ENCODE measurements at places on chromosomes 6 and 20.

DNA sequence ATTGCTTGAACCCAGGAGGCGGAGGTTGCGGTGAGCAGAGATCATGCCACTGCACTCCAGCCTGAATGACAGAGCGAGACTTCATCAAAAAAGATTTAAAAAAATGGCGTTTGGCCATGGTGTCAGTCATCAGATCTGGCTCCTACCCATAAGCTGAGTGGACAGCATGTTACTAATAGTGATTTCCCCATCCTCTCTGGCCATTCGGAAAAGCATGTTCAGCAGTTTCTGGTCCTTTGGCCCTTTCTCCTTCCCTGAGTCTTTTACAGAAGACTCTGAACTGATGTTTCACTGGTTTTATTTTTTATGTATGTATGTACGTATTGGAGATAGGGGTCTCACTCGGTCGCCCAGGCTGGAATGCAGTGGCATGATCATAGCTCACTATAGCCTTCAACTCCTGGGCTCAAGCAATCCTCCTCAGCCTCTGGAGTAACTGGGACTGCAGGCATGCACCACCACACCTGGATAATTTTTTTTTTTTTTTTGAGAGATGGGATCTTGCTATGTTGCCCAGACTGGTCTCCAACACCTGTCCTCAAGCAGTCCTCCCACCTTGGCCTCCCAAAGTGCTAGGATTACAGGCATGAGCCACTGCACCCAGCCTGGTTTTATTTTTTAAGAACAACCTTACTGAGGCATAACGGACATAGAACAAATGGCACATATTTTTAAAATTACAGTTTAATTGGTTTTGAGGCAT lies 84.2 kb upstream of the CNKSR3 start:
- no peak for DNase-seq

DNA sequence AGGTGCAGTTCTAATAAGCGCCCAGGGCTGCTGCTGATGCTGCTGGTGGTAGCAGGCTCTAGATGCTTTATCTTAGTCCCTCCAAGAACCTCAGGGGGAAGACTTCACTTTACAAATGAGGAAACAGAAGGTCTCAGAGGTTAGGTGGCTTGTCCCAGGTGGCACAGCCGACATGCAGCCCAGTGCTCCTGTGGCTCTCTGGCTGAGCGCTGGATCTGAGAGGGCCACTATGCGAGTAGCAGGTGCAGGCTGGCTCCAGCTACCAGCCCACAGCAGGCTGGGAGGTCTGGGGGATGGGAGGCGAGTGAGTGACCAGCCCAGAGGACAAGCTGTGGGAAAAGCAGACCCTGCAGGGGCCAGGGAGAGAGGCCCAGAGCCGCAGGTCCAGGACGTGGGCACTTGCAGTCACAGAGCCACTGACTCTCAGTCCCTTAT lies 90.9 kb downstream of the PRND start:
- peak; percentile 53 for DNase-seq

DNA sequence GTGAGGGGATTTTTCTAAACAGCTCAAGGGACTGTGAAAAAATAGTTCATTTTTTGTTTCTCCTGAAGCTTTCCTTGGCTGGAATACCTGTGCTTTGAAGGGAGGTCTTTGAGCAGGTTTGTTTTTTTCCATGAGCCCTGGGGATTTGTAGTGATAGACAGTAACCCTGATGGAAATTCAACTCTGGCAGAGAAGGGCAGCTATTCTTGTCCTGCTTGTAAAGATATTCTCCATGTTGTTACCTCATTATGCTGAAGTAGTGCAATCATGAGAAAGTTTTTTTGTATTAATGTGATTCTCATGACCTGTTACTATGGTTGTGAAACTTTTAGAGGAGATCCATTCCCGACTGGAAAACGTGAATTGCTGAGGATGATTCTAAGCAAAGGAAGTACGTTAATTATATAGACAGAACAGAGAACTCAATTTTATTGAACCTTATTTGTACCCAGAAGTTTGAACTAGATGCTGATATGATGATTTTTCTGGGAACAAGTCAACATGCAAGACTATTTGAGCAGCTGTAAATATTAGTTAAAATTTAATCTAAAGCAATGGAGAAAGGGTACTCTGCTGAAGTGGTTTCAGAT lies 12.5 kb downstream of the UTRN start:
- no peak for DNase-seq

DNA sequence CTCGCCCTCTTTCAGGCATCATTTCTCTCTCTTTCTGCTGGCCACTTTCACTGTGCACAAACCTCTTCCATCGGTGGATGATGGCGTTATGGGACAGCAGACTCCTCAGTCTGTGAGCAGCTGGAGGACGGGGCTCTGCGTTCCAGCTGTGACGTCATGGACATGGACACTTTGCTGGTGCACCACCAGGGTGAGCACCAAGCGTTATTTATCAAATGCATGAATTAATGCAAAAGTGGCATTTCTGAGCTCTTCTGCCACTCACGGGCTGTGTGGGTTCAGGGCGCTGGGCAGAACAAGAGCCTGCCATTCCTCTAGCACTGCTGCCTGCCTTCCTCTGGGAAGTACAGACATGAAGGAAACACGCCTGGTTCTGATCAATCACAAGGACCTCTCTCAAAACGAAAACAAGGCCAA lies 82.9 kb upstream of the MPC1 start:
- no peak for DNase-seq

GRCh38 chr6:169296170-169296569 lies 42.5 kb upstream of the THBS2 start:
- DNase-seq: no peak

DNA sequence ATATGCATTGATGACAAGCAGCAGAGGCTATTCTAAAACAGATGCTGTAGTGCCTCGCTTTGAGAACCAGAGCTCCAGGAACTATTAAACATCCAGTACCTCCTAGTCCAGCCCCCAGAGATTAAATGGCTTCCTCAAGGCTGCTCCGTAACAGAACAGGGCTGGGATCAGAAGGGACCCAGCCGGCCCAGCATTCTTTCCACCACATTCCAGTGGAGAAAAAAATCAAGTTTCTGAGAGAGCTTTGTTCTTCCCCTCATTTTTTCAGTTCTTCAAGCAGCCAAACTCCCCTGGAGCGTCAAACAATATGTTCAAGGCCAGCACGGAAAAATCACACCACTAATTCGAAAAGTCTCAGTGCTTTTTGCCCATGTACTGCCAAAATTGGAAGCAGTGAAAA lies 5.8 kb upstream of the STMND1 start:
- no peak for DNase-seq

- peak; percentile 25 for DNase-seq
These were observed 152.4 kb upstream of the SNX9 start for GRCh38 chr6:157670466-157671186.

- no peak for DNase-seq
These were observed 511.3 kb downstream of the PHF3 start for GRCh38 chr6:64146876-64147275.

- DNase-seq: no peak
These were observed 2.4 kb upstream of the MYMX start for GRCh38 chr6:44214307-44214706.

- DNase-seq: no peak
These were observed 39.7 kb downstream of the AGPAT4 start for GRCh38 chr6:161233986-161234661.

- no peak for DNase-seq
These were observed 125.2 kb downstream of the TAF4 start for GRCh38 chr20:61940491-61940890.

- DNase-seq: no peak
These were observed 325.2 kb downstream of the NRN1 start for GRCh38 chr6:5681480-5681879.

GRCh38 chr6:146345598-146345997 lies 198.0 kb upstream of the RAB32 start:
- no peak for DNase-seq

- DNase-seq: peak; percentile 80
These were observed 69.5 kb upstream of the FABP7 start for GRCh38 chr6:122709922-122710512.

GRCh38 chr6:149513915-149514314 lies 29.1 kb upstream of the ZC3H12D start:
- DNase-seq: no peak

GRCh38 chr6:167839343-167839742 lies 12.6 kb downstream of the AFDN start:
- no peak for DNase-seq

- DNase-seq: no peak
These were observed 679.5 kb downstream of the KHDRBS2 start for GRCh38 chr6:61606500-61606899.

- no peak for DNase-seq
These were observed 75.2 kb downstream of the ZHX3 start for GRCh38 chr20:41242352-41242751.

- DNase-seq: no peak
These were observed 11.9 kb downstream of the VSTM2L start for GRCh38 chr20:37914672-37915433.

GRCh38 chr6:11245381-11246256 lies 13.2 kb upstream of the NEDD9 start:
- no peak for DNase-seq

DNA sequence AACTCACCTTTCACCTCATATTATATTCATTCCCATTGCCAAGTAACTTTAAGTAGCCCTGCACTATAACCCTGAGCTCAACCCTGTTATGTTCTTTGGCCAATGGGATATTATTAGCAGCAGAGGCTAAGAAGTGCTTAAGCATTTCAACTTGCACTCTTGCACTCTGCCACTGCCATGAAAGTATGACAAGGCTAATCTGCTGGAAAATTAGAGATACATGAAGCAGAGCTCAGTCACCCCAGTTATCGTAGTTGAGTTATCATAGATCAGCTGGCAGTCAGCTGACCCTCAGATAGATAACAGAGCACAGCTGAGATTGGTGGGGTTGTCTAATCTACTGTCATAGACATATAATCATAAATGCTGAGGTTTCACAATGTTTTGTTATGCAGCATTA lies 209.4 kb upstream of the RUNX2 start:
- DNase-seq: no peak

DNA sequence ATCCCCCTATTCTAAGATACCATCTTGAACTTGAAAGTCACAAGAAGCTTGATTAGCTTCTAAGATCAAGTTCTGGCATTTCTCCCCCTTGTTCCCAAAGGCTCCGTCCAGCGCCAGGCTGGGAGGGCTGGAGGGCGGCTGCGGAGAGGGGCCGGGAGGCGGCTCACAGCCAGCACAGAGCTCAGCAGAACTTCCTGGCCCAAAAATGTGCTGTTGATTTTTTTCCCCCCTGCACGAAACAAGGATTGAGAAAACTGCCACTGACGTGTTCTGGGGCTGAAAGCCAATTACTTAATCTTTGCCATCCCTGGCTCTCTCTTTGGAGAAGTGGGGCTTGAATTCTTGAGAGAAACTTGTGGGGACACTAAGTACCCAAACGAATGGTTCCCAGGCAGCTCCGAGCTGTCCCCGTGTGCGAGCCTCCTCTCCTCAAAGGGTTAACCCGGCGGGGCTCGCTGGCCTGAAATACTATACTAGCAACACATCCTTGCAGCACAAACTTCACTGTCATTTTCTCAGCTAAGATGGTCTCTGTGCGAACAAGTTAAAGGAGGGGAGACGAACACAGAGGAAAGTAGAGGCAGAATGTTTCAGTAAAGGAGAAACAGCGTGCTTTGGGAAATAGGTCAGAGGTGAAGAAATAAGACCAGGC lies 452 bp downstream of the TRAF3IP2 start:
- peak; percentile 73 for DNase-seq

DNA sequence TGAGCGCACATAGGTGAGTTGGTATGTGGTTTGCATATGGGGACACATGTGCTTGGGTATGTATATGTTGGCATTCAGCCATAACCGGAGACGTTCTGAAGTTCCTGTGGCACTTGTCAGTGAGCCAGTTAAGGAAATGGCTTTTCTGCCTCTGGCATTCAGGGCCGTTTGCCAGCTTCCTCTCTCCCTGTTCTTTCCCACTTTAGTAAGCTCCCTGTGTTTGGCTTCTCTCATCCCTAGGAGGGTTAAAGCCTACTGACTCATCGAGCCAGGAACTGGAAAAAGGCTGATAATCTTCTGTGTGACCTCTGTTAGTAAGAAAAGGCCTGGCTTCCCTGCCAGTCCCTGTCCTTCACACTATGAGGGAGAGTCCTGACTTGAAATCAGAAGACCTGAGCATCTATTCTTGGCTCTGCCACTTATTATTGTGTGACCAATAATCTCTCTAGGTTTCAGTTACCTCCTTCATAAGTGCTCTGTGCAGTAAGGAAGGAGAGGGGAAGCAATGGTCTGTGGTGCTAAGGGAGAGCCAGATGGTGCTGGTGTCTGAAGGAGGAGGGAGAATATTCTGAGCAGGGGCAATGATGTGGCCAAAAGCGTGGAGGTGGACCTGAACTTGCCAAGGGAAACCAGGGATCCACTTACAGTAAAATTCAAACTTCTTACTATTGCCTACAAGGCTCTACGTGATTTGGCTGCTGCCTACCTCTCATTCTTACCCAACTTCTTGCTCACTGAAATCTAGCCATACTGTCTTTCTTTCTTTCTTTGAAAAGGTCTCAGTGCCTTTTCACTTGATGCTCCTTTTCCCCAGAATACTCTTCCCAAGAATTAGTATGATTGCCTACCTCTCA lies 31.4 kb downstream of the ACSS2 start:
- DNase-seq: peak; percentile 76

- peak; percentile 30 for DNase-seq
These were observed 772 bp downstream of the SESN1 start for GRCh38 chr6:109093732-109094415.
